ENCODE measurements at places on chromosomes 6 and 20.

- peak; percentile 25 for DNase-seq
Measured at GRCh38 chr6:129370268-129370916, 339.6 kb downstream of the ARHGAP18 start.

DNA sequence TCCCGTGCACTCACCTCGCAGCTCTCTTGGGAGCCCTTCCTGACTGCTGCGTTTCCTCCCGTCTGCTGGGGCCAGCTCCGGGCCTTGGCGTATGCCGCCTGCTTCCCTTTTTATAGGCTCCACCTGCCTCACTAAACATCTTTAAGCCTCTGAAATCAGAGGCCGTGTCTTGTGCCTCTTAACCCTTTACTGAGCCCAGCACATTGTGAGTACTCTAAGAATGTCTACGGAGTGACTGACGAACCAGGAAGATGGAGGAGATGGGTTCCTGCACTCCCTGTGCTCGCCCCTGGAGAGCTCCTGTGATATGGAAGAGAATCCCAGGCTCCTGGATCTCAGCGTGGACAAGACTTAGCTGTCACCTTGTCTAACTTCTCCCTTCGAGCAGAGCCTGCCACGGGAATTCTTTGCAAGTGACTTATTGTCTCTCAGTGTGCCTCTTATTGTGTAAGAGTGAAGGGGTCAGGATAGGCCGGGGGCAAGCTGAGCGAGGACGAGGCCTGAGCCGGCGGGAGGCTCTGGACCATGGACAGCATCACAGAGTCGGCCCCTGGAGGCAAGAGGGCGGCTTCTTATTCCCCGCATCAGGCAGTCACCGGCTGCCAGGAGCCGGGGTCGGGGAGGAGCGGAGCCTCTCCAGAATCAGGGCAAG, 70.9 kb upstream of the CCDC167 start:
- DNase-seq, result no peak

DNA sequence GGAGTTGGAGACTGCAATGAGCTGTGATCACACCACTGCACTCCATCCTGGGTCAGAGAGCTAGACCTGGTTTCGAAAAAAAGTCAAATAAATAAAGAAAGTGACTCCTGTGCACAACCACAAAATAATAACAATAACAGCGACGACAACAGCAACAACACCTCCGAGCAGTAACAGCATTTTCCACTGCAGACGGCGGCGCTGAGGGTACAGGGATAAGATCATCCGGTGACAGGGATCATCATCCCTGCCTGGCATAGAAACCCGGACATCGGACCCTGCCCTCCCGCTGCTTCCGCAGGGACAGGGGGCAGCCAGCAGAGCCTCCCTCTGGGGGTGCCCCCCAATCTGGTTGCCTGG, 11.5 kb downstream of the SRXN1 start:
- no peak for DNase-seq

DNA sequence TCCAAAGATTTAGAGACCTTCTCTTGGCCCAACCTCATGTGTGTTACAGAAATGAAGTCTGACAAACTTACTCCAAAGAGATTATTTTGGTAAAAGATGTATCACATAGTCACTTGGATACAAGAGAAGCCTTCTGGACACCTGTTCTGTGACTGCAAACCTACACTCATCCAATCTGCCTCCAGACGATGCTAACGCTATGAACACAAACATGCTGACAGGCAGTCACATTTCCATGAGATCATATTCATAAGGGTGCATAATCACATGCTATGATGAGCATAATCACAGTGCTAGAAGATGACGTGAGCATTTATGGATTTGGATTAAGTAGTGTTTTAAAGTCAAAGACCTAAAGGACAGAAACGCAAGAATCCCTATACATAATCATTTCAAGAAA, 340.2 kb downstream of the HACE1 start:
- DNase-seq, result no peak

DNA sequence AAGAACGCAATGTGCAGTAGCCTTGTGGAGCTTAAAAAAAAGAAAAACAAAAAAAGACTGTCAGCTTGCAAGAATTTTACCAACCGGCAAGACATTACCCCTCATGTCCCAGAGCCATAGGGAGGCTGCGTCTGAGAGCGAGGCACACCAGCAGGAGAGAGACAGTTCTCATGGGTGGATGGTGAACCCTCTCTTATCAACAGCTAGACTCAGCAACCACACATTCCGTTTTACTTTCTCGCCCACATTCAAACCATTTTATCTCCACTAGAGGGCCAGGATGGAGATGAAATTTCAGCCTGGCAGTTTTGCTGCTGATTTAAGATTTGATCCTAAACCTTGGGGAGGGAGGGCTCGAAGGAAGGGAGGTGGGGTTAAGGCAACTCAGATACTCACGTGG, 247.0 kb downstream of the ATXN1 start:
- DNase-seq, result peak; percentile 27

GRCh38 chr6:12262236-12263061, 27.7 kb upstream of the EDN1 start:
- no peak for DNase-seq

DNA sequence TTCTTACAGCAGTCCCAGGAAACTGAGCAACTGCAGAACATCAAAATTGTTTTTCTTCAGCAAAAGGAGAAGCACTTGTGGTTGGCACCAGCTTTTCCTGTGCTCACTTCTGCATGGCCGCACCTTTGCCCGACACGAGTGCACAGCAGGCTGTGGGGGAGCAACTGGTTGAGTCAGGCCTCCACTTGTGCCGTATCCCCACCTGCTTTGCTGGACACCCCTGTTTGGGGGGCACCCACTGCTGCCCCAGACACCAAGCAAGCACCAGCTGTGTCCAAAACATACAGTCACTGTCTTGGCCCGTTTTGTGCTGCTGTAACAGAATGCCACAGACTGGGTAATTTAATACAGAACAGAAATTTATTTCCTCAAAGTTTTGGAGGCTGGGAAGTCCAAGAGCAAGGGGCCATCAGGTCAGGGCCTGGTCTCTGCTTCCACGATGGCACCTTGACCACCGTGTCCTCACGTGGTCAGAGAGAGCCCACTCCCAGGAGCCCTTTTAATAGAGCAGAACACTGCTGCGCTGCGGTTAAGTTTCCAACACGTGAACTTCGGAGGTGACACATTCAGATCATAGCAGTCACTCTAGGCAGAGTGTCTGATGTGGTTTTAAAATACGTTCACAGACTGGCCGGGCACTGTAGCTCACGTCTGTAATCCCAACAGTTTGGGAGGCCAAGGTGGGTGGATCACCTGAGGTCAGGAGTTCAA, 8.7 kb upstream of the GMEB2 start:
- DNase-seq, result no peak

- no peak for DNase-seq
Measured at GRCh38 chr6:35669451-35670045, 19.2 kb downstream of the FKBP5 start.

DNA sequence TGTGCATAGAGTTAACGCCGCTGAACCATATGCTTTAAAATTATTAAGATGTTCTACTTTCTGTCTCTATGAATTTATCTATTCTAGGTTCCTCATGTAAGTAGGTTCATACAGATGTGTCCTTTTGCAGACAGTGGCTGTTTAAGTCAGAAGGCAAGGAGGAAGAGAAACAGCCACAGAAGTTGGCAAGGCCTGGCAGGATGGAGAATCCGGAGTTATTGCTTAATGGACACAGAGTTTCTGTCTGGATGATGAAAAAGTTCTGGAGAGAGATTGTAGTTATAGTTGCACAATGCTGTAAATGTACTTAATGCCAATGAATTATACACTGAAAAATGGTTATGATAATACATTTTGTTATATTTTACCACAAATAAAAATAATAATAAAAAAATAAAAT, 283.6 kb upstream of the CNR1 start:
- DNase-seq, result no peak

DNA sequence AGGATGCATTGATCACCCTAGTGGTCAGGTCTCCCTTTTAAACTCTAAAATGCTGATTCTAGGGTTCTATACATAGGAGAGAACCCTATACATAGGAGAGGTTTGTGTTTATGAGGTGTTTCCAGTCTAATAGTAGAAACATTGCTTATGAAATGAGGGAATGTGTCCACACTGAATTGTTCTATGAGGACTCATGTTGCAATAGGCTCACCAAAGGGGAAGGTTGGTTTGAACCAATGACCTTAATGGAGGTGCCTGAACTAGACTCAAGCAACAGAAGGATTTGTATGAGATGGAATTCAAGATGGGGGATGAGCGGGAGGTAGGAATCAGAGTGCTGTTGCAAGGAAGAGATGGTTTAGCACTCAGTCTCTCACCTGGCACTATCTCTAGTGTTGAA, 33.5 kb upstream of the UBR2 start:
- DNase-seq, result no peak

DNA sequence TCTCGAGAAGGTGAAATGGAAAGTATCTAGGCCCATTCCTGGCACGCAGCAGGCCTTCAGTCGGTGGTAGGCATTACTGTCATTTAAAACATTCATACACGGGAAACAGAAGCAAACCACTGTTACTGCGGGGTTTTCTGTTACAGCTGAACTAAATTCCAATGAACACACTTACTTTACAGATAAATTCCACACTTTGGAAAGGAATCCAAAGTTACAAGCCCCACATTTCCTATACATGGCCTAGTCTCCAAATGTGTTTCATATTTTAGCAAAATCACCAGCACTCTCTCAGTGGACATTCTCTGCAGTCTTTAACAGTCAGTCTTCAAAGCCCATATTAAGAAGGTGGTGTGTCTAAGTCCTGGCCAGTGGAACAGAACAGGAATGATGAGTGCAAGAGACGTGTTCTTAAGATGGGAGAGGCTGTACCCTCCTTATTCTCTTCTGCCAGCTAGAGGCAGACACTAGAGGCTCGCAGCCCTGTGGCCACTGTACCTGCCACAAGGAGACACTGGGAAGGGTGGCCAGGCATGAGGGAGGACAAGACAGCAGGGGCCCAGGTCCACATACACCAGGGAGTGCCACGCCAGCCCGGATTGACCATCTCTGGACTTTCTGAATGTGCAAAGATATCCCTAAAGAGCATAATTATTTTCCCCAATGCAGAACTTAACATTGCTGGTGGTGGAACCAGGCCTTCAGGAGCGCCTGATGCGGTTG, 76.4 kb downstream of the CDC5L start:
- DNase-seq, result no peak

DNA sequence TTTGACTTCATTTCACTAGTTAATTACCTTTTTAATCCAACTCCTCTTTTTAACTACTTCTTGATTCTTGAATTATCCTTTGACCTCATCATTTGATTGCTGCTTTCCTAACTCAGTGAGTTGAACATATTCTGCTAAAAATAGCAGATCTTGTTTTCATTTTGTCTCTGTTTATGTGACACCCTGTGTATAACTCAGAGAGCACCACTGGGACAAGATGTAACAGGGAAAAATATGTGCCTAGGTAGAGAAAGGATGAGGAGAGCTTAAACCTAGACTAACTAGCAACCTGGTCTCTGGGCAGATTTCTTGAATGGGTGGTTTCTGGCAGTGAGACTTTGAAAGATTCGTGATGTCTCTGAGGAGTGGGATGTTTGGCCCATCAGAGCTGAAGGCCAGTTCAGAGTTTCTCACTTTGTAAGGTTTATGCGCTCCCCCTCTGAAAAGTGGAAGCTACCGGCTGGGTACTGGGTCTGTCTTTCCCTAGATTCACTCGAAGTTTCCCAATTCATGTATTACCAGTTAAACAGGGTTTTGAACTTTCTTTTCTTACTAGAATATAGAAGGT, 61.8 kb downstream of the TPD52L1 start:
- no peak for DNase-seq

GRCh38 chr6:164628302-164628931, 681.0 kb downstream of the C6orf118 start:
- DNase-seq, result no peak

- DNase-seq, result no peak
Measured at GRCh38 chr6:80477591-80477990, 371.1 kb downstream of the BCKDHB start.

GRCh38 chr6:37936906-37937305, 117.4 kb downstream of the ZFAND3 start:
- DNase-seq, result no peak

DNA sequence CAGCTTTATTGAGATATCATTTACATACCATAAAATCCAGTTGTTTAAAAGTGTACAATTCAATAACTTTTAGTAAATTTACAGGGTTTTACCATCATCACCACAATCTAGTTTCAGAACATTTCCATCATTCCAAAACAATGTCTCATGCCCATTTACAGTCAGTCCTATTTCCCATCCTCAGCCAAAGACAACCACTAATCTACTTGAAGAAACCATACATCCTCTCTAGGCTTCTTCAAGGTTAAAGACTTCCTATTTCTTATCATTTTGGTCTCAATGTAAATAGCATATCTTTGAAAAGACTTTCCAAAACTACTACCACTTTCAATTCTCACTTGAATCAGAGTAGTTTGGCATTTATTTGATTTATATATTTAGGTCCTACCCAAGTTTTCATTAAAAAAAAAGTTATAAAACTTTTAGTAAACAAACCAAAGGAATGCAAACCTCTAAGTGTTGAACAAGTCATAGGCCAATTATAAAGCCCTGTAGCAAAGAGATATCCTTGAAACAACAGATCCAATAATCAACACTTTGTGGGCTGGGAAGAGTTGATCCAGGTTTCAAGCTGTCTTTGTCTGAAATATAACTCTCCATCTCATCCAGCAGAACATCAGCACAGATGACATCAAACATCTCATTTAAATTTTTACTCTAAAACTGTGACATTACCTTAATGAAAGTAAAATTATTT, 211.3 kb upstream of the RUNX2 start:
- no peak for DNase-seq

Measured in iPS DF 6.9 (cell line).